ENCODE measurements at places on chromosomes 6 and 20.
A peak's percentile ranks its signal among the peaks of the same experiment; 100 is the strongest.

DNA sequence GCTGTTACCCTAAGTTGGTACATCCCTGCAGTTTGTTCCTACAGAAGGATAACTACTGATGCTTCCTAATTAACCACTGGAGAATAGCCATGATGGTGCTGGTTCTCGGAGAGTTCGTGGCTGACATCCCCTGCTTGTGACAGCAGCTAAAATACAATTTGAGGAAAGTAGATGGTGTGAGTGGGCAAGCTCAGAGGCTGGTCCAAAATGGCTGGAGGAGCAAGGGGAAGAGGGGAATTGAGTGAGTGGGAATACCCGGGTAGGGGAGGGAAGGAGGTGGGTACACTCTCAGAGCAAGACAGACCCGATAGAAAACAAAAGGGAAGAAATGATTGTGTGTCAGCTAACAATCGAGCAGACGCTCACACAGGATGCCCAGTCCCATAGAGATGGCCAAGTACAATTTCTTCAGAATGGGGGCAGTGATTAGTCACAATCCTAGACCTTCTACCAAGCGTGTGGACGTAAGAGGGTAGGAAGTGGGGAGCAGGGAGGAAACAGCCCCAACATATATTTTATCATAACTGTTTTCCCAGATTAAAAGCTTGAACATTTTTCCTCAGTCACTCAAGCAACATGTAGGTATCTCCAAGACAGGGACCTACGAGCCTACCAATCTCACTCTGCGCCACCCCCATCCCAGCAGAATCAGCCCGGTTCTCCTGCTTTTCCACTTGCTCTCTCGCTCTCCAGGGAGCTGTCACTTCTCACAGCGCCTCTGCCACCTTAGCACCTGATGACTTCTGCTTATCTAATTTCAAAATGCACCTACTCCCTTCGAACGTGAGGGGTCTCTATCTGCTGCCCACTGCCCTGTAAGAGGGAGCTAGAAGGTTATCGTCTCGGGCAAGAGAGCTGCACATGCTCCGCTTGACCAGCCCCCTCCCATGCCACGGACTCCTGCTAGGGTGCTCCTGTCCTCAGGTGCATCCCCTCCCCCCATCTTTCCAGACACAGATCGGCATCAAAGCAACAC, 26.2 kb downstream of the RIPOR2 start:
- no peak for DNase-seq

GRCh38 chr6:24780206-24780605, 5.5 kb downstream of the GMNN start:
- no peak for DNase-seq

GRCh38 chr20:63626424-63627128, at the start of gene GMEB2:
Gene GMEB2, minus strand, starts transcription at chr20:63627101. Its CDS starts 7,704 bp downstream, at chr20:63619397.
- peak; percentile 95 for DNase-seq

- no peak for DNase-seq
Observed at GRCh38 chr20:44092551-44093248, 94.3 kb downstream of the JPH2 start.

GRCh38 chr20:33859157-33859695, 48.1 kb downstream of the CHMP4B start:
- no peak for DNase-seq

- DNase-seq, result no peak
Observed at GRCh38 chr6:18135171-18135570, 12.7 kb upstream of the NHLRC1 start.

DNA sequence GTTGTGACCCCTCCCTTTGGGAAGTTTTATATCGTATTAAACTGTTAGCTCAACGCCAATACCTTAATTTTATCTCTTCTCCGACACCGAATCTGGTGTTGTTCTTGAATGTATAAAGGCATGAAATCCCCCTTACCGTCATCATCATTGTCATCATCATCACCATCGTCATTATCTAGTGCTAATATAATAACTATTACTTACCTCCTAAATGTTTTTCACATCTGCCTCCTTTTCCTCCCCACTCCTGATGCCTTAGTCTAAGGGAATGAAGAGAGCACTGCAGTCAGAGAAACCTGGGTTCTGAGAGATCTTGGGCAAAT, 677 bp upstream of the ZBTB24 start:
- no peak for DNase-seq

GRCh38 chr20:54088430-54088829, 18.0 kb upstream of the BCAS1 start:
- no peak for DNase-seq

GRCh38 chr6:4870821-4871494, 94.8 kb downstream of the CDYL start:
- DNase-seq, result no peak

GRCh38 chr6:119158057-119158848, 79.8 kb upstream of the FAM184A start:
- no peak for DNase-seq

- DNase-seq, result no peak
Observed at GRCh38 chr6:5025911-5026819, 22.3 kb upstream of the RPP40 start.

DNA sequence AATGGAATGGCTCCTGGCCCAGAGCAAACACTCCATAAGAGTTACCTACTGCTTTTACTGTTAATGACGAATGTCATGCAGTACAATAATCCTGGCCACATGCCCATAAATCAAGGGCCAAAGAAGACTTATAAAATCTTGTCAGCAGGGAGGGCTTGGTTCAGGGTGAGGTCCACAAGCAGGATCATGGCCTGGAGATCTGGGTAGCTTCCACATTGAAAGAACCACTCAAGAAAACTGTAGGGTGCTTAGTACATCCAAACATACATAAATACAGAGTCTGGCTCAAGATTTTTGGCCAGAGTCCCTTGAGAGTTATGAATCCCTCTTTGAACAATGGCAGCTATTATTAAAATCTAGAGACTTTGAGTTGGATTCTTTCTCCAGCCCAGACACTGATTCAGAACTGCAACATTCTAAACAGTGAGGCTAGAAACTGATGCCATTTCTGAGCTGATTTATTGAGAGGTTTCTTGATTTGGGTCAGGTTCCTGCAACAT, 188.7 kb downstream of the CDC5L start:
- DNase-seq, result no peak

DNA sequence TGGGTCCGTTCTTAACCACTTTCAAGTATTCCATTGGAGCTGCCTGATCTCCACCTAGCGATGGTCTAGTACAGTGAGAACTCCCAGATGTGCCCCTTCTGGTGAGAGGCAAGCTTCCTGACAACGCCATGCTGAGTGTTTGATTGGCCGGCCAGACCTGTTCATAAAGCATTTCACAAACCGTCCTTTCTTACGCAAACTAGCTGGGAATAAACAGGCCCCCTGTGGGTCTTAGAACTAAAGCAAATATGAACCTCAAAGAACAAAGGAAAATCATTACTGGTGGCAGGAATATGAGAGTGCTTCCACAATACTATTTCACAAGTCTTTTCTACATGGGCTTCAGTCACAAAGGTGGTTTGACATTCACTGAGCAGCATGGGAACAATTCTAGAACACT, 15.6 kb upstream of the GCNT2 start:
- DNase-seq, result no peak

DNA sequence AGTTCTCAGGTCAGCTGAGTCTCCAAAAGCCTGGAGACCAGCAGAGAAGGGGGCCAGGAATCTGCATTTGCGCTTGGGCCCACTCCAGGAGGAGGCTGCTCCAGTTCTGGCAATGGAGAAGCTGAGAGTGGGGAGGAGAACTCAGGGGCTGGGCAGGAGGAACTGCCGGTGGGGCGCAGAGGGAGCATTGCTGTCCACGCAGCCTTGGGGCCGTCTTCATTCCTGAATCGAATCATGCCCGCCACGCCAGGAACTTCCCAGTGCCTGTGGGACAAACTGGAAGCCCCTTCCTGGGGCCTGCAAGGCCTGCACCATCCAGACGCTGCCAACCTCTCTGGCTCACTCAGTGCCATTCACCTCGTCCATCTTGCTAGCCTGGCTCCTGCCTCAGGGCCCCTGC, 16.9 kb downstream of the RAB44 start:
- DNase-seq, result no peak

- DNase-seq, result no peak
Observed at GRCh38 chr6:36908747-36909146, 23.0 kb downstream of the C6orf89 start.

Measured in GM20000 (cell line).